ENCODE measurements at places on chromosomes 3 and 15.

GRCh38 chr15:60994963-60995475, 234.1 kb downstream of the RORA start:
- no peak for DNase-seq

DNA sequence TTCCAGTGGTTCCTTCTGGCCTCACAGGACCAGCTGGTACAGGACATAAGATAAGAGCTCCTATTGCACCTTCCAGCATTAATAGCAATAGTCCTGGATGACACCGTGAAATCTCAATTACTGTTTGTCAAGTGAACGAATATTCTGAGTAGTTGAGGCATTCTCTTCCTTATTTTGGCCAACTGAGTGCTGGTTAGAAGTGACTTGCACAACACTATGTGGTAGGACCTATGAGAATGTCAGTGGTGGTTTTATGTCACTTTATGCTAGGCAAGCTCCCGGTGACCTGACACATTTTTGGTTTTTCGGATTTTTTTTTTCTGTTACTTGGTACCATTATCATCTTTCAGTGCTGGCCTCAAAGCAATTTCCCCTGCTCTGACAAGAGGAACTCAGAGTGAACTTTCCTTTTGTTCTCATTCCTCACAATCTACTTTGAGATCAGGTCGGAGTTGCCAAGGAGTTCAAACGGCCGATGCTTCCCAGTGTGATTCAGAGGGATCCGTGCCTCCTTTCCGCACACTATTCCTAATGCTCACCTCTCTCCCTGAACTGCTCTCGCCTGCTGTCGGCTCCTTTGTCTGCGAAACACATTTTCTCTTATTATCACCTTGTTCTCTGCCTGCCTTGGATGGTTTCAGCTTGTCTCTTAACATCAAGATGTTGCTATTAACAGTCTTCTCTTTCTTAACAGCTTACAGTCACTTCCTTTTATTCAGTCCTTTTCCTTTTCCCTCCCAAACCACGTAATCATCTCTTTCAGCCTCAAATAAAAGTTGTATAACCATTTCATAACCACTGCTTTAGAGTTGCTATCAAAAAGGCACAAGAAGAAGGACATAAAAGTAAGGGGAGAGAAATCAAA, 35.8 kb downstream of the QTRT2 start:
- no peak for DNase-seq

GRCh38 chr3:27615555-27615954, 106.6 kb downstream of the EOMES start:
- no peak for DNase-seq

DNA sequence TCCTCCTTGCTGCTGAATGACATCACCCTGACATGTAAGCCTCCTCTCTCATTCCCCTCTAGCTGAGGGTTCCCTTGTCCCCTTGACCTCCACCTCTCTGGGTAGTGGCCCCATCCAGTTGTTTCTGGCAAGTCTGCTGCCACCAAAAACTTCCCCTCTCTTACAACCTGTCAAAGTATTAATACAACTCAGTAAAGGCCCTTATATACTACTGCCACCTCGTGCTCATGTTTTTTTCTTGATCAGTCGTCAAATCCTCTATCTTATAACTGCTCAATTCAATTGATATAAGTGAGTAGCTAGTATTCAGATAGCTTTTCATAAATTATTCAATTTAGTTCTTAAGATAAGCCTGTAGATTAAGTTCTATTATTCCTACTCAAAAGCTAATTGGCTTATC, 249.6 kb downstream of the MBNL1 start:
- DNase-seq: no peak

DNA sequence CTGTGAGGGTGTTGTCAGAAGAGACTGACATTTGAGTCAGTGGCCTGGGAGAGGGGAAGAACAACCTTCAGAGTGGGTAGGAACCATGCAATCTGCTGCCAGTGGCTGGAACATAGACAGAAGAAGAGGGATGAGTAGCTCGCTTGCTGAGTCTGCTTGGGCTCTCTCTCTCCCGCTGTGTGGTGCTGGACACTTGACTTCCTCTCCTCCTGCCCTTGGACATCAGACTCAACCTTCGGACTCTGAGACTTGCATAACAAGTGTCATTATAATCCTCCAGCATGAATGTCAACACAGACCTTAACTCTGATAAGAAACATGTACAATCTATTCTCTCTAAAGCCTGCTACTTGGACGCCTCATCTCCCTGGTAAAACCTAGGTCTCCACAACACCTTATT, 5.9 kb upstream of the NMD3 start:
- DNase-seq: no peak

DNA sequence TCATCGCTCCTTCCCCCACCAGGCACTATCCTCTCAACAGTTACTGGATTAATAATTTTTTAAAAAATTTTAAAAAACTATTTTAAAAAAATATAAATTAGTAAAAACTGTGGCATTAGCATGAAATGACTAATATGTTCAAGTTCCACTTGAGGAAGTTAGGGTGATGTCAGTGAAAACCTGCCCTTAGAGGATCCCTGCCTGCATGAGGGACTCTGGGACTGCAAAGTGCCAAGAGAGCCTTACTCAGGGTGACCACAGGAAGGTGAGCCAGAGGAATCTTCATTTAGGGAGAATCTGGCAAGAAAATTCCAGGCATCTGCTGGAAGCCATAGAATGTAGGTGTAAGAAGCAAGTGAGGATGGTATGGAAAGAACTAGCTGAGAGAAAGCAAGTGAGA, 157.7 kb upstream of the BCL6 start:
- DNase-seq: no peak

GRCh38 chr3:11120091-11120805, 34.0 kb upstream of the HRH1 start:
- no peak for DNase-seq

DNA sequence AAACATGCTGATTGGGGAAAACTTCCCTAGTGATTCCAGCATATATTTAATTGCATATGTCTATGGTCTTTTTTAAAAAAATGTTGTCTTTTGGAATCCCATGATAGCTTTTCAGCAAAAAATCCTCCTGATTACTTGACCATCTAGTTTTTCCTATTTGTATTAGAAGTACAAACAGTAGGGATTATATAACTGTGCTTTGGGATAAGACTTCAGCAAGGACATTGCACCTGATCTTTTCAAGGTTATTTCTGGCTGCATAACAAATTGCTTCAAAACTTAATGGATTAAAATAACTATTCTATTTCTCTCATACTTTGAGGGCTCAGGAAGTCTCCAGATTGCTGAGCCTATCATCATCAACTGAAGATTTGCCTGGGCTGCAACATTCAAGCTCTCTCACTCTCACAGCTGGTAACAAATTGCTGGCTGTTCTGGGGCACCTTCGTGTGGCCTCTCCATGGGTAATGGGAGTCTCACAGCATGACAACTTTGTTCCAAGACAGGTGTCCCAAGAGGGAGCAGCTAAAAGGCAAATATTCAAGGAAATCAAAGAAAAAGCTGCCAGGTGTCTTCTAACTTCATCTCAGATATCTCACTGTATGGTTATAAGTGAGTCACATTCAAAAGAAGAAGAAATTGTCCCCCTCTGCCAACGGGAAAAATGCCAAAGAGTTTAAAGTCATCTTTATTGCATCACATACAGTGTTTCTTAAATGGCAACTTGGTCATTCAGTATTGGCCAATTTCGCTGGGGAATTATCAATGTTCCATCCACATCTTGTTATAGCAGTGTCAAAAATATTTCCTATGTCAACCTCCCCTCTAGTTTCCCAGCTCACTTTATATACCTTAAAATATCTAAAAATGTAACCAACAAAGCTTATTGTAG, 644.5 kb upstream of the GRM7 start:
- DNase-seq: no peak

DNA sequence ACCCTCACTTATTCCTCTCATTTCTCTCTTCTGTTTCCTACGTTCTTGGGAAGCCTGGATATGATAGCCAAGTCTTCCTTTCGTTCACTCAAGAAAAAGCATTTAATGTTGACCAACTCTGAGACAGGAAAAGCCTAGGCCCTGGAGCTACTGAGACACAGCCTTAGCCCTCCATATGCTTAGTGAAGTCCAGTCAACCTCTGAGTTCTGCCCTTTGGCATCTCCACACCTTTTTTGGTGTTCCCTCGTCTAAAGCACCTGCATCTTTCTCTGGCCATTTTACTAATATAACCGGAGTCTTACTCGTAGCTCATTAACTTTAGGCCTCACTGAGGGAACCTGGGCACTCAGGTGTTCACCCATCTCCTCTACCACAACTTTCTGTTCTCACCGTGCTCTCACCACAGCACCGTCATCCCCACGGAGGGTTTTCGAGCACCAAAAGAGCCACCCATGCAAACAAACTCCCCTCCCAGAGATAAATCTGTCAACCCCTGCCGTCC, 632 bp downstream of the MTHFS start:
- no peak for DNase-seq

GRCh38 chr15:40344631-40345120, 3.9 kb upstream of the CCDC9B start:
- peak; percentile 69 for DNase-seq

DNA sequence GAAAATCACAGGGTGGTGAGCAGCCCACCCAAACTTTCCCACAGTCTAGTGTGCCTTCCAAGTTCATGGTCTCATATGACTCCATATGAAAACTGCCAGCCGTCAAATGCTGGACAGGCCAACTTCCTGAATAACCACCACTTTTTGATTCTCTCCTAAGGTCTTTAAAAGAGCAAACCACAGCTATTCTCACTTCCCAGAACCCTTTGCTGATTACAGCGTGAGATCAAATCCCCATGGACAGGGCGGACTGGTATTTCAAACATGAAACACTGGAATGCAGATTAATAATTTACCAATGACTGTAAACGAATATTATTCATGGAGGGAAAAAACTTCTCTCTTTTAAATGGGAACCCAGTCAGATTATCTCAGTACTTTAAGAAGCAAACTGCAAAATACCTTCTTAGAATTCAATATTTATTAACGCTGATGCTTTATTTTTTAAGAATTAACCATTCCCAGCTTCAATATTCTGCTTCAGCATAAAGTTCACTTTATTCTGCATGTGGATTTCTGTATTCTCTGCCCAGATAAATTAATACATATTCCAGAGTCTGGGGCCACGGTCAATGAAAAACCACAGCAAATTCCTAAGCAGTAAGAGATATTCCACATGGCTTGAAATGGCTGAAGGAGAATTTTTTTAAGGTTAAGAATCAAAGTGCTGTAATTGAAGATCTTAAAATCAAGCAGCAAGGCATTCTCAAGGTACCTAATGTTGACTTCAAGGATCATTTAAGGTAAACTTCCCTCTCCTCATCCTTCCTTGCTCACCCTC, 42.9 kb downstream of the MYO1E start:
- no peak for DNase-seq

DNA sequence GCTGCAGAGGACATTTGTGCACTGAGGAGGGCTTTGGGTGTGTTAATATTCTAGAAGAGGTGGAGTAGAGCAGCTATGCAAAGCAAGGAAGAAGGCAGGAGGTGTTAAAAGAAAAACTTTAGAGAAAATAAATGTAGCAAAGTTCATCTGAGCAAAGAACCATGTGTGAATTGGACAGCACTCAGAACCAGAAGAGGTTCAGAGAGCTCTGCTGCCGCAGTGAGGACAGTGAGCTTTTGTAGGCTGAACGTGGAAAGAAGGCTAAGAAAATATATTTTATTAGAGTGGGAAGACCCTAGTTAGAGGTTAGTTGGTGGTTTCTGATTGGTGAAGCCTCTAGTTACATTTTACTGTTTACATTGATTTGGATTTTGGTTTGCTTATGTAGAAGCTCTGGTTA, 50.7 kb downstream of the ST6GAL1 start:
- DNase-seq: no peak

DNA sequence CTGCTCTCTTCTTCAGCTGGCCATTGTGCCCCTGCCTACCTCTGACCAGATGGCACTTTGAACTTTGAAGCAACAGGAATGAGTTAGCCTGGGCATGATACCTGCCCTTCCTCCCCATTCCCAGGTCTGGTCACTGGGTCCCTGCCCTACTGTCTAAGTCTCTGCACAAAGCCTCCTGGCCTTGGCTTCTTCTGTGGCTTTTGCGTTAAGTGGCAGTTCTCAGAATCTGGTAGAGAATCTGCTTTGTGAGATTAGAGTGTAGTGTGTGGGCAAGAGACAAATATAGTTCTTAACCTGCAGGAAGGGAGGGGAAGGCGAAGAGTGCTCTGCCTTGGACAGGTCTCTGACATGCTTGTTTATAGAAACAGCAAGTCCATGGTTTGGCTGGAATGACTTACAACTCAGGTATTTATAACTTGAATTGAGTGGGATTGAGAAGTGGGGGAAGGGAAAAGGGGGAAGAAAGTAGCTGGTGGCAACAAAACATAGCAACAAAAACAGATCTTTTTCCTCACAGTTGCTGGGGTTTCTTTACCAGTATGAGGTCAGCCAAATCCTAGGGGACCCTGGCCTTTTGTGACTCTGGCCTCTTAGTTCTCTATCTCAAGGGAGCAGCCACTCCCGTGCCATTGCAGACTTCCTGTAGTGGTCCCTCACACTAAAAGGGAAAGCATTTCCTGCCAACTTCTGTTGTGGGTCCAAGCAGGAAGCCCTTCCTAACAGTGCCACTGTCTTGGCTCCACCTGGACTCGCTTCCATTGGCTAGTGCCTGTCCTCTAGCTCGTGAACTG, 16.7 kb downstream of the MAPKBP1 start:
- DNase-seq: no peak

- DNase-seq: no peak
Observed at GRCh38 chr15:65682404-65682911, 60.7 kb downstream of the SLC24A1 start.

DNA sequence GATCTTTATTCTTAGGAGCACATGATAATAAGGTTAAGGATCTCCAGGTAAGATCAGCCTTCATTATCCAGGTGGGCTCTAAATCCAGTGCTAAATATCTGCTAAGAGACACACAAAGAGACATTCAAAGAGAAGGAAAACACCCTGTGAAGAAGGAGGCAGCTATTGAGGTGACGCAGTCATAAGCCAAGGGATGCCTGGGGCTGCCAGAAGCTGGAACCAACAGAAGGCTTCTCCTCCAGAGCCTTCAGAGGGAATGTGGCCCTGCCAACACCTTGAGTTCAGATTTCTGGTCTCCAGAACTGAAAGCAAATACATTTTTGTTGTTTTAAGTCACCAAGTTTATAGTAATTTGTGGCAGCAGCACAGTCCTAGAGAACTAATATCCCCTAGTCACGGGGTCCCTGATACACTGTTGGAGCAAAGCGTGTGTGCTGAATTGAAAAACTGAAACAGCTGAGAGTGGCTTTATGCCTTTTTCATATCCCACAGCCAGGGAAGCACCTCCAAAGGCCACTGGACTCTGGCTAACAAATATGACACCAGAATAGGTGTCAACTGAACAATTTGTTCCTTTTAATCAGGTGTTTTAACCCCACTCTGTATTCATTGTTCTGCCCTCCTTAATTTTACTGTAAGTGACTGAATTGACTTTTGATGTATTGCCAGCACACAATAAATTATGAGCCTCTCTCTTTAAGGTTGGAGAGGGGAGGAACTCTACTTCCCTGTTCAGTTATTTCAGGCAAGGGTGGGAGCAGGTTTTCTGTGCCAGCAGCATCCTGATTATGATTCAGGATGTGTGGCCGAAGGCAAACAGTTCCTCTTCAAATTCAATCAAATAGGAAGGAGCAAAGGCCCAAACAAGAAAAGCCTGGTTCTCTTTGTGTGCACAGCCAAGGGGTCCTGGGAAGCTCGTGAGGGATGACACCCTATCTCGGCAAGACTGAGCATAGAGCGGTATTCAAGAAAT, 151.8 kb upstream of the HES1 start:
- no peak for DNase-seq

- DNase-seq: no peak
Observed at GRCh38 chr3:177599326-177599725, 402.0 kb upstream of the TBL1XR1 start.

- DNase-seq: peak; percentile 99
Observed at GRCh38 chr3:57597127-57597923, at the start of gene ARF4. TSS of gene ARF4 (minus strand) at chr3:57597344. CDS start at chr3:57597140, 204 bp downstream.

- DNase-seq: no peak
Observed at GRCh38 chr15:35054380-35054779, 30.7 kb downstream of the NANOGP8 start.
